ENCODE measurements at places on chromosomes 5 and 9.

DNA sequence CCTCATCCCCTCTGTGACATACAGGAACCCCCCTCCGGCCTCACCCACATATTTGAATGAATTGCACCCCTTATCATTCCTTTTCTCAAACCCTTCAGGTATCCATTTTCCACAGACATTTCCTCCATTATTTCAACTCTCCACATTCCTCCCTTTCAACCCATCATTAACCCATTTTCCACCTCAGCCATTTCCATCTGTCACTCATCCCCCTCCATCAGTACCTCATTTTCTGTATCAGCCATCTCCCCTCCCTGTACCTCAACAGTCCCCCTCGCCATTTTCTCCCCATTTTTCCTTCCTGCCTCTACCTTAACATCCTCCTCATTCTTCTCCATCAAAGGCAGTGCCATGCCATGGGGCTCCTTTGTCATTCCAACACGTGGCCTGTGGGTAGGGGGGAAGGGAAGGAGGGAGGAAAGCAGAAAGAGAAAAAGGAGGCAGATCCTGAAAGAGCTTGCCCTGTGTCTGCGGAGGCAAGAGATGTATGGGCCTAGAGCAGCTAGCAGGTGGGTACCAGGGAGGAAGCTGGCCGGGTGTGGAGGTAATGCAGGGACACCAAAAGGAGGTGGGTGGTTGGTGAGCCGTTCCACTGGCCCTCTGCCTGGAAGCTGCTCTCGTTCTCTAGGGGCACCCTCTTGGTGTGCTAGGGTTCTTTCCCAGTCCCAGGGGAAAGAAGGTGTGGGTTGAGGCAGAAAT, 1.5 kb downstream of the DNAJB5 start:
- DNase-seq: no peak

DNA sequence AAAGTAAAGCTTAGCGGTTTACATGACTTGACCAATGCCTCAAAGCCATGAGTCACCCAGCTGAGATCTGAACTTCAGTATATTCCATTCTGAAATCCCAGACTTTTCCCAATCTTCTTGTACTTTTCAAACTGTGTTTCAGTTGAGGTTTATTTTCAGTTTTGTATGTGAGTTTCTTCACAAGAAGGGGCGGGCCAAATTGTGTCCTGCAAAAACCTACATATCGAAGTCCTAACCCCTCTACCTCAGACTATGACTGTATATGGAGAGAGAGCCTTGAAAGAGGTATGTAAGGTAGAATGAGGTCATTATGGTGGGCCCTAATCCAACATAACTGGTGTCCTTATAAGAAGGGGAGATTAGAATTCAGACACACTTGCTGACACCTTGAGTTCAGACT, 666 bp upstream of the TLR4 start:
- no peak for DNase-seq

- DNase-seq: no peak
These were observed 209.5 kb downstream of the DCP2 start for GRCh38 chr5:113186061-113186460.

DNA sequence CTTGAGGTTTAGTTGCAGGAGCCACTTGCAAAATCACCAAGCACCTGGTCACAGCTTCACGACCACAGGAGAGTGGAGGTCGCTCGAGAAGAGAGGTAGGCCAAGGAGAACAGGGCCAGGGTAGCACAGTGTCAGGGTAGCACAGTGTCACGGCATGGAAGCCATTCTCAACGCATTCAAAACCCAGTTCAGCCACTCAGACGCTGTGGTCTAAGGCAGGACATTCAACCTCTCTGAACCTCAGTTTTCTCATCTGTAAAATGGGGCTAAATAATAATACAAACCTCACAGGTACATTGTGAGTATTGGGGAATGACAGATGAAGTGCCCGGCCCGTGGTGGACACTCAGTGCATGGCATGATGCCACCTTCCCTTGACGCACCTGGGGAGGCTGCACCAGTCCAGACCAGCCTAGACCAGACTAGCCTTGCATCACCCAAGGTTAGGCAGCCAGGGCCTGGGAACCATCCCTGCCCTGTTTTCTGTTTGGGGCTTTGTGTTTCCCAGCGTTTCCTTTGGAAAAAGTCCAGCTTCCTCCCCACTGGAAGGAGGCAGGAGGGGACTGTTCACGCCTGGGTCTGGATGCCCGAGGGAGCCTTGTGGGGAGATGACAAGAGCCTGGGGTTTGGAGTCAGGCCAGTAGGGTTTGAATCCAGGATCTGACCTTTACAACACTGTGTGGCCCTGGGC, 7.8 kb upstream of the LMX1B start:
- DNase-seq: no peak

- no peak for DNase-seq
These were observed 11.5 kb downstream of the ZMAT2 start for GRCh38 chr5:140711794-140712193.

DNA sequence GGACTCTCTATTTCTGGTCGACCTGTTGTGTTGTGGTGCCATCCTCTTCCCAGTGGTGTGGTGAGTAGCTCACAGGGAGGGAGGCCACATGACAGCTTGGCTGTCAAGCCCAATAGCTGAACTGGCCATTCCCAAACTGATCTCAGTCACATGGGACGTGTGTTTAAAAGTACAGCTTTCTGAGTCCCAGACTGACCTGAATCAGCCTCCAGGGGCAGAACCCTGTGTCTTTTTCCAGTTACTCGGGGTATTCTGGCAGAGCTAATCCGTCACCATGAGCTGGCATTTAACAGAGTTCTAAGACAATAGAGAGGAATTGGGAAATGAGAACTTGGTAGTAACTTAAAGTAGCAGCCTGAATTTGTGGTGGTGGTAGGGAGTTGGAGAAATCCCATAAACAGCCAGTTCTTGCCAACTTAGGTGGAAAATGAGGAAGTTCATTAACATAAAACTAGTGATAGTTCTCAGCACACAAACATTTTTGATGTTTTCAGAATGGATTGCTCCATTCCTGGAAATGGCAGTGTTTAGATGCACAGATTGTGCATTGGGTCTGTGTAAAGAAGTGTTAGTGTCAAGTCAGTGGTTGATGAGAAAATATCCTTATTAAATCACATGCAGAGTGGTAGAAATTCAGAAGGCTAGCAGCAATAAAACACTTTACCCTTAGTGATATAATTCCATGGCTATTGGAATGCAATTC, 50.9 kb downstream of the GPR107 start:
- DNase-seq: no peak

- no peak for DNase-seq
These were observed 19.3 kb downstream of the AK8 start for GRCh38 chr9:132858751-132859150.

- DNase-seq: no peak
These were observed 261.2 kb upstream of the TRPC7 start for GRCh38 chr5:136626531-136626930.

DNA sequence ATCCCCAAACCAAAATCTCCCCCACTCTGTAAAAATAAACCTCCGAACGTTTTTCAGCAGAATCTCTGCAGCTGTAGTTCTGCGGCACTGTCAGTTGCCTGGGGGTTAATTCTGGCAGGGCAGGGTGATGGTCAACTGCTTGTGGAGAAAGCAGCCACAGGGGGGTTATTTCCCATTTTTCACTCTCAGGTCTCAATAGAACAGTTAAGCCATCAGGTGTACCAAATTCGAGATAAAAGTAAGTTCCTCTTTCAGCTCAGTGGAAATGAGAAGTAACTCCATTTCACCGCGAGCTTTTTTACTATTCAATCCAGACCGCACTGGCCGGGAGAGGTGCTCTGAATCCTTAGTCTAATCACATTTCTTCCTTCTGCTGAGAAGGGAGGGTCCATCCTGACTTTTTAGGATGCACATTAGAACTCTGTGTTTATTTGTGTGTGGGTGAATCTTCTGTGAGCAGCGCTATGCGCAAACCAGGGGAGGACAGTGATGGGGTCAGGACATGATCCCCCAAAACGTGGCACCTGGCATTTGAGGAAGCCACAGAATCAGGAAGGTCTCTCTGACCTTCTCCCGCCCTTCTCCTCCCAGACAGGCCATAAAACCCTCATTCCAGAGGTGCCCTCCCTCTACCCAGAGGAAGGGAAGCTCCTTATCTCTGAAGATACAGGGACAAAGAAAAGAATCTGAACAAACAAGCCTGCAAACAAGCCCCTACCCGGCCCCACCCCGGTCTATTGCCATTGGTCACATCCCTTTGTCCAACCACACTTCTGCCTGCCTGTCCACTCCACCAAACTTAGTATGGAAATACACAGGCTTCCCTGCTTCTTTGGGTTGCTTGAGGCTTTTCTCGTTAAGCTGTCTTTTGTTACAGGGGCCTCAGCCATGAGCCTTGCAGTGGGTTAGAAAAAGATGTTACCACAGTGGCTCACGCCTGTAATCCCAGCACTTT, 229.0 kb downstream of the ROR2 start:
- DNase-seq: no peak

GRCh38 chr5:76548525-76549229, 74.5 kb downstream of the F2RL2 start:
- DNase-seq: no peak

DNA sequence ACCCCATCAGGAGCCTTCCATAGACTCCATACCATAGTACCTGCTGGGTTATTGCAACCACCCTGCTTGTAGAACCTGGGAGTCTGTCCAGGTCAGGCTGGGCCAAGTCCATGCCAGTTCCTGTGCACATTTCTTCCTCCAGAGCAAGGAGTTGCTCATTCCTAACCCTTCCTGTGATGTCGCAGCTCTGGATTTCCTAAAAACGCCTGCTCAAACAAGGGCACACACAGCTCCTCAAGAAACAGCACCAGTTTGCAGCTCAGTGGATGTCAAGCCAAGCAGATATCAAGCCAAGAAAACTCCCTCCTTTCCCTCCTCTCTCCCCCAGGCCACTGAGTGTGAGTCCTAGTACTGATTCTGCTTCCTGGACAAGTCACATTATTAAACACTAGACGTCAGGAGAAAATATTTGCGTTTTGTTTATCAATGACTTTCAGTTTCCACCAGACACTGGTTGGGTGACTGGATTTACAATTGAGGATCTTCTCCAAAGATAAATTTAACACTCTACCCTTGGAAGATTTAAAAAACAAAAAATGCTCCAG, 59.6 kb downstream of the SLC1A1 start:
- DNase-seq: no peak

DNA sequence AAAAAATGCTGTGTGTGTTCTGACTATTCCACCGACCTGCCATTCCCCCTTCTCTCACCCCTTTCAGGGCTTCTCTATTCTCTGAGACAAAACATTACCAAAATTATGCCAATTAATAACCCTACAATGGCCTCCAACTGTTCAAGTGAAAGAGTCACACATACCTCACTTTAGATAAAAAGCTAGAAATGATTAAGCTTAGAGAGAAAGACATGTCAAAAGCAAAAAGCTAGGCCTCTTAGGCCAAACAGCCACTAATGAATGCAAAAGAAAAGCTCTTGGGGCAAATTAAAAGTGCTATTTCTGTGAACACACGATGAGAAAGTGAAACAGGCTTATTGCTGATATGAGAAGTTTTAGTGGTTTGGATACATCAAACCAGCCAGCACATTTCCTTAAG, 279.6 kb upstream of the GRAMD2B start:
- no peak for DNase-seq

GRCh38 chr9:86315078-86315477, 32.7 kb upstream of the ISCA1 start:
- DNase-seq: no peak

DNA sequence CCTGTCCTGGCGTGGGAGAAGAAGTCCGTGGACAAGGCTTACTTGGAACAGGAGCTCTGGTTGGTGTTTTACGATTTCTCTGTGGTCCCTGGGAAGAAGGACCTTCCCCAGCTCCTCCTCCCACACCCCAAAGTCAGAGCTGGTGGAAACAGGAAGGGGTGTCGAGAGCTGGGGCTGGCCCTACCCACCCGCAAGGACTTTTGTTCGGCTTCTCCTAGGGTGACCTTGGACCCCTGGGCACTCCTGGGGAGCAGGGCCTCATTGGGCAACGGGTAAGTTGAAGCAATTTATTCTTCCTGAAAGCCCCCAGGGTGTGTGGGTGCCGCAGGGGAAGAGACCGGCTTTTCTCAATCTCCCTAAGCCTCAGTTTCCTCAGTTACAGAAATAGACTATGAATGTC, 53.9 kb upstream of the ORM1 start:
- no peak for DNase-seq

DNA sequence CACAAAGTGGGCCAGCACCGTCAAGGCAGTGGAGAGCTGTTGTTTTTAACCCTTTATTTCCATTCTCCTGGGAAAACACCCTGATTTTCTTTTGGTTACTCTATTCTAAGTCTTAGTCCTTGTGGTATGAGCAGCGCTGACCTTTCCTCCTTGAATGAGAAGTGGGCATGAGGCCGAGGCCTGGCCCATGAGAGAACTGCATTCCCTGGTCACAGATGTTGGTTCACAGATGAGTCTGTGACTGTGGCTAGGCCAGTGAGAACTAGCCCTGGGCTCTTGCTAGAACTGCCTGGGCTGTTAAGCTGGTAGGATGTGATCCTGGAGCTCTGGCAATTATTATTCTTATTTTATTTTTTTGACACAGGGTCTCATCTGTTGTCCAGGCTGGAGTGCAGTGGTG, 71.7 kb upstream of the KLF9 start:
- no peak for DNase-seq

DNA sequence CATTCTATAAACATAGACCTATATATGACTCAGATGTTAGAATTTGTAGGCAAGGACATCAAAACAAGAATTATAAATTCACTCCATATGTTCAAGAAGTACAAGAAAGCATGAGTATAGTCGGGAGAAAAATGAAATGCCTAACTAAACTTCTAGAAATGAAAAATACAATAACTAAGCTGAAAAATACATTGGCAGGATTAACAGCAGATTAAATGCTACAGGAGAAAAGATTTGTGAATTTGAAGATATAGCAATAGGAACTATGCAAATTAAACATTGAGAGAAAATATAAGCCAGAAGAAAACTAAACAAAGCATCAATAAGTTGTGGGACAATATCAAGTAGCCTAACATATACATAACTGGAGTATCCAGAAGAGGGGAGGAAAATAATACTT, 55.3 kb upstream of the PRSS3 start:
- DNase-seq: no peak

DNA sequence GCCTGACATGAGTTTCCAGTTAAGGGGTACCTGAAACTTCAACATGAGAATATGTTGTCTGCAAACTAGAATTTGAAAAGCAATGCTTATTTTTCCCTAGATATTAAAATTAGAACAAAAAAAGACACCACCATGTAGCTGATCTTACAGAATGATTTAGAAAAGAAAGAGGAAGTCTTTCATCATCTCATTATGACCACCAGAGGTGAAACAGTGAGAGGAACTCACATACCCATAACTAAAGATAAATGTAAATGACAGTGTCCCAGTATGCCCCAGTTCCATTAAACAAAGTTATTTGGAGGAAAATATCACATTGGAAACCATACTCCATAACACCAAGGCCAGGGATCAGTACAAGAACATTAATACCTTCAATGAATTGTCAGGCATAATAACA, 6.9 kb downstream of the TAF7 start:
- DNase-seq: no peak

DNA sequence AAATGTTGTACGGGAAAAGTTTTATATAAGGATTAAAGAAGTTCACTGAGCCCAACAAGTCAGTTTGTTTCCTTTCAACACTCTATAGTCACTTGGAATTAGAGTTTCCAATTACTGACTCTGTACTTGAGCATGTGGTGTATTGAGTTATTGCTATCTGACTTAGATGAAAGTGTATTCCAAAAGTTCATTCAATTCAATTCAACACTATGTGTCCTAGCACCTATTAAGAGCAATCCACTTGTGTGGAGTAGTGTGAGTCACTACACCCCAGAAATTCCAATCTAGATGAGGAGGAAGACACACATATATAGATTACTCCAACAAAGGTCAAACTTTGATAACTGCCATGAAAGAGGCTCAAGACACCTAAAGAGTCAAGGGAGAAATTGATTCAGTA, 98.2 kb upstream of the SLCO6A1 start:
- no peak for DNase-seq

Measured in activated T-cell treated with anti-CD3 and anti-CD28 coated beads, Interleukin-2, amount 50 U/mL, for 72 hours (primary cell).